LNCaP clone FGC (cell line): ENCODE measurements at places on chromosomes 2 and 18.

DNA sequence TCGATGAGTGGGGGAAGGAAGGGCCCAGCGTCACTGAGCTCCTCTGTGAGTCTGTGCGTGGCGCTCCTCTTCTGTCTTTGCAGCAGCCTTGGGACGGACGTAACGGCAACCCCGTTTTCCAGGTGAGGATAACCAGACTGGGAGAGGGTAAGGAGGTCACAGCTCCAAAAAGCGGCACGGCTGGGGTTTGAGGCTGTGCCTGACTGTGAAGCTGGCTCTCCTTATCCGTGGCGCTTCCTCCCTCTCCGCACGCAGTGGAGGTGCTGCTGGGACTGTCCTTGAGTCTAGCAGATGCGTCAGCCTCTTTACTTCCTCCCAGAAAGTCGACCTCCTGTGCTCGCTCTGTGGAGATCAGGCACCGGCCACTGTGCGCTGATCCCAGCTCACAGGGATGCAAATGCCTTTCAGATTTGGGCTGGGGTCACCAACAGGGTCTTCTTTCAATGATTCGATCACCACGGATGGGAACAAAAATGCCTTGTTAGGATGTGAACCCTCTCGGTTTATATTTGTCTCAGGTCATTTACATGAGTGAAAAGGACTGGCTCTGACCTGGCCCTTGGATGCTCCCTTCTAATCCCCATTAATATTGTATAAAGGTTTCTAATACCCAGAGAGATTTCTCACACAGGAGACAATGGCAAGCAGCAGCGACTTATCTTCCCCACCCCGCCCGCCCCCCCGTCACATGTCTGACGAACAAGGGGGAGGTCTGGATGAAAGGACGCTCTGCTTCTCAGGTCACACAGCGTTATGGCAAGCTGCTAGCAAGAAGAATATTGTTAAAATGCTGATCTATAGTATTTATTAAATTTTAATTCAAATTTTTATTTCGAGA lies 30.1 kb upstream of the E2F6 start:
- no peak for DNase-seq

GRCh38 chr18:78542204-78542603 lies 437.4 kb upstream of the SALL3 start:
- peak; percentile 63 for DNase-seq

- DNase-seq: peak; percentile 11
Measured at GRCh38 chr2:18518116-18519111, 42.0 kb downstream of the RDH14 start.

- DNase-seq: no peak
Measured at GRCh38 chr18:57827646-57828045, 24.5 kb upstream of the ATP8B1 start.

GRCh38 chr2:169736902-169737301 lies 3.3 kb downstream of the KLHL23 start:
- DNase-seq: no peak

DNA sequence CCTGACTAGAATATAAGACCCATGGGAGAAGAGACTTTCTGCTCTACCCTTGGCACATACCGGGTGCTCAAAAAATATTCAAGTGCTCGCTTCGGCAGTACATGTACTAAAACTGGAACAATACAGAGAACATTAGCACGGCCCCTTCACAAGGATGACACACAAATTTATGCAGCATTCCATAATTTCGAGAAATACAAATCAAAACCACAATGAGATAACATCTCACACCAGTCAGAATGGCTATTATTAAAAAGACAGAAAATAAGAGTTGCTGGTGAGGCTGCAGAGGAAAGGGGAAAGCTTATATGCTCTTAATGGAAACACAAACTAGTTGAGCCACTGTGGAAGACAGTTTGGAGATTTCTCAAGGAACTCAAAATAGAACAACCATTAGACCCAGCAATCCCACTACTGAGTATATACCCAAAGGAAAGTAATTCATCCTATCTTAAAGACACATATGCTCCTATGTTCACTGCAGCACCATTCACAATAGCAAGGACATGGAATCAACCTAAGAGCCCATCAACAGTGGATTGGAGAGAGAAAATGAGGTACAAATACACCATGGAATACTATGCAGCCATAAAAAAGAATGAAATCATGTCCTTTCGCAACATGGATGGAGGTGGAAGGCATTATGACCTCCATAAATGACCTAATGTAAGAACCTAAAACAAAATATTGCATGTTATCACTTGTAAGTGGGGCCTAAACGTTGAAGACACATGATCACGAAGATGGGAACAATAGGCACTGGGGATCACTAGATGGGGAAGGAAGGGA lies 71.6 kb upstream of the CYP1B1 start:
- DNase-seq: no peak

GRCh38 chr18:57428221-57429150 lies 6.7 kb upstream of the ONECUT2 start:
- DNase-seq: no peak

GRCh38 chr2:181828122-181828705 lies 63.3 kb upstream of the ITPRID2 start:
- DNase-seq: no peak

DNA sequence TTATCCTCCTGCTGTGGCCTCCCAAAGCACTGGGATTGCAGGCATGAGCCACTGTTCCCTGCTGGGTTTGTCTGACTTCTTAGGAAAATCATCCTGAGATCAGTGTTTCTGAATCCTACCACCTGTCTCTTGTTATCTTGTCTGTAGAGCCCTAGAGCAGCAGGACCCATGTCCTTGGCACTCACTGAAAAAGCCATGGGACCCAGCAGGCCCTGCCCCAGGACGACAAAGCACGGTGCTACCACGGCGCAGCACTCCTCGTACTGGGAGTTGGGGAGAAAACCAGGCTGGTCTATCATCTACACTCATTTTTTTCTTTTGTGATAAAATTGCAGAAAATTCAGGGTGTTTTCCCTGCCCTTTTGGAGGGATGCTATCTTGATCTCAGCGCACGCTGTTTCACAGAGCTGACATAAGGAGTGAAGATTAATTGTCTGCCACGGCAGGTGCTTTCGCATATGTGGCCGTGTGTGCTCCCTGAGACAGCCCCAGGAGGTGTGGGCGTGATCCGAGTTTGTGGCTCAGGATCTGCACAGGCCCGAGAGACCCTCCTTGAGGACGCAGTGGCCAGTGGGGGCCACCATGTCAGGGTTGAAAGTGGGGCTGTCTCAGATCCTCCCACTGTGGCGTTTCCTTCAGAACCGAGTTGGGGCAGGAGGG lies 179.1 kb downstream of the LDLRAD4 start:
- DNase-seq: no peak

DNA sequence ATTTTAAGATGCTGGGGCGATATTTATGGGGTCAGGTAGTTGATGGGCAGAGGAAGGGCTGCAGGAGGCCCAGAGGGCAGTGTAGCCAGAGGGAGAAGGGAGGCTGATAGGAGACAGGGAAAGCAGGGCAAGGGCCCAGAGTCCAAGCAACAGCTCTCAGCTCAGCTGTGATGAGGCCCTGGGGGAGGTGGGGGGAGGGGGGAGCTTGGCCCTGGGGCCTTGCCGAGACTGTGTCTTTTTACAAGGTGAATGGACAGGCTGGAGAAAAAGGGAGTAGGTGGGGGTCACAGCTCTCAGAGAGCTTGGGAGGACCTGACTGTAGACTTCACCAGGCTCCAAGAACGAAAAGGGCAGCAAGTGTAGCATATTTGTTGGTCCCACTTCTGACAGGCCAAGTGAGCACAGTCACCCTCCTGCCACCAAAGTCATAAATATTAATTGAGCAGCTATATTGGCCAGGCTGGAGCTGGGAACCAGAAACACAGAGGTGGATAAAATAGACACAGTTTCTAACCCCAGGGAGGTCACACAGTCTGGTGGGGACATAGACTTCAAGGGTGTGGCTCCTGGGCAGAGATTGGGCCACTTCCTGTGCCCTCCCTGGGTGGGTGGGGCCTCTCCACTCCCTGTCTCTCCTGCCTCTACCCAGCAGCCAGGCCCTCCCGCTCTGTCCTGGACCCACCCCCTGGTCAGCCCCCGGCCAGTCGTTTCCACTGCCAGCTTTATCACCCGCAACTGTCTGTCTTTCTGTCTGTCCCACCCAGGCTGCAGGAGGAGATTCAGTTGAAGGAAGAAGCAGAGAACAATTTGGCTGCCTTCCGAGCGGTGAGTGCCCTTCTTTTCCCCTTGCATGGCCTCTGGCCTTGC lies 1.4 kb downstream of the DES start:
- DNase-seq: no peak

- no peak for DNase-seq
Measured at GRCh38 chr2:239008004-239008403, 160.1 kb downstream of the TWIST2 start.

DNA sequence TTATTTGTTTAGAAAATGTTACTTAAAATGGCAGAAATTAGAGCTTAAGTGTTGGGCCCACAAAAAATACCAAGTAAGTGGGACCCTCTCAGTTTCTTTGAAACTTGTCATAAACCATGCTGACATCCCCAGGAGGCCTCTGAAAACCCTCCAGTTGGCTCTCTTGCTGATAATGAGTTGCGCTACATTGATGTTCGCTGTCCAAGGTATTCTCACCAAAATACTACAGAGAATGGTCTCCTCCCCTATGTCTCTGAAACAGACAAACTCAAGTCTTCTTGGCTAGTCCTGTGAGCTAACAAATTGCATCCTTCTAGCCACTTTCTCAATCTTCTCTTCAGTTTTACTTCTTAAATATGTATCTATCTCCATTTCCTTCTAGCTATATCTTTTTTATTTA lies 669.4 kb downstream of the IRS1 start:
- DNase-seq: no peak

DNA sequence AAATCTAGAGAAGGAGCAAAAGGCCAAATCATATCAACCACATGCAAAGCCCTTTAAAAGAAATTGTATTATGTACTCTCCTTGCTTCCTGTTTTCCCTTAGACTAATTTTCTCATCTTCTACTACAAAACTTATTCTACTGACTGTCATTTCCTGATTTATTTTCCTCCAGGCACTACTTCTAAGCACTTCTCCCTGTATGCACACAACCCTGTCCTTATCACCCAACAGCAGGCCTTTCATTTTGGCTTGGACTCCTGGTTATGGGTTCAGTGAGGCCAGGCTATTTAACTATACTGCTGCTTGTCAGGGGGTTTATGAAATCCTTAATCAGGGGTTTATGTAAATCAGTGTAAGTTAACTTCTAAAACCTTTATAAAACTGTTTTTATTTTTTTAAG lies 205.1 kb upstream of the FAM98A start:
- no peak for DNase-seq

DNA sequence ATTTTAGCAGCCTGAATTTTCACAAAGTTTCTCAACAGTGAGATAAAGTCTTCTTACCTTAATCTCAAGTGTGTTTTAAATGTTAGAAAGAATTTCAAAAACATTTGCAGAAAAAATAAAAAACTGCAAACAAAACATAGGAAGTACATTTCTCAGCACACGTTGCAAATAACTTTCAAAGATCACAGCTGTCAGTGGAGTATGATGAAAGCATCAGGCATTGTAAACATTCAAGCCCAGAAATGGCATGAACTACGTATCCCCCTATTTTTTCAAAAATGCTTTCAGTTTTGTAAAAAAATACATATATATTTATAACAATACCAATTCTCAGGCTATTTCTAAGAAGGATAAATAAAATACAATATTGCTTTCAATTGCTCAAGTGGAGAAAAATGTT lies 320.6 kb upstream of the TFPI start:
- no peak for DNase-seq

DNA sequence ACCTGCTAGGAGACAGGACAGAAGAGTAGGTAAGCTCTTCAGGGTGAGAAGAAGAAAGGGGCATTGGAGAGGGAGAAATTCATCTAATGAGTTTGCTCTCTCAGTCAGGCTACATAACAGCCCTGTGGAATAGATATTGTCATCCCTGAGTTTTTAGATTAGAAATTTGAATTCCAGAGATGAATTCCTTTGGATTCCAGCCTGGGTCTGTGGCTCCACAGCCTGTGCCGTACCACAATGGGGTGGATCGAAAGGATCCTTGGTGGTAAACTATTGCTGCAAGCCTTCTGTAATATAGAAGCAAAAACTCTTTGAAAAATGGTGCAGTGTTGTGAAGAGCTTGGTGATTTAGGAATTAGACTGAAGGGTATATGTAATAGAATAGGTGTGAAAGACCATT lies 21.0 kb downstream of the MYO1B start:
- DNase-seq: no peak

GRCh38 chr18:38575648-38576047 lies 1010.0 kb upstream of the CELF4 start:
- no peak for DNase-seq

- DNase-seq: no peak
Measured at GRCh38 chr18:58067601-58068000, 23.6 kb downstream of the NEDD4L start.

GRCh38 chr2:241728627-241729026 lies 5.8 kb upstream of the D2HGDH start:
- no peak for DNase-seq

DNA sequence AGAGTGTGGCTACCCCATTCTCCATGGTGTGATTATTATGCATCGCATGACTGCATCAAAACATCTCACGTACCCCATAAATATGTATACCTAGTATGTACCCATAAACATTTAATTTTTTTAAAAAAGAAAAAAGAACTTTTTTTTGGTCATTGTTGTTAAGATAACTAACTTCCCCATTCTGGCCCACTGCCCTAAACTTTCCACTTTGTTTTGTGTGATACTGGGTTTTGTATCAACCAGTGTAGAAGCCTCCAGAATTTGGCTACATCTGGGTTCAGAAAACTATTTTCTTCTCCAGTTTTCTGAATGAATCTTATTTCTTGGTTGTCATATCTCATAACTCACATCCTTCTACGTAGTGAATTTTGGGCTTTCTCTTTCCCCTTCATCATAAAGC lies 62.3 kb upstream of the NABP1 start:
- no peak for DNase-seq

- DNase-seq: no peak
Measured at GRCh38 chr2:240922245-240922981, 16.3 kb downstream of the CROCC2 start.

DNA sequence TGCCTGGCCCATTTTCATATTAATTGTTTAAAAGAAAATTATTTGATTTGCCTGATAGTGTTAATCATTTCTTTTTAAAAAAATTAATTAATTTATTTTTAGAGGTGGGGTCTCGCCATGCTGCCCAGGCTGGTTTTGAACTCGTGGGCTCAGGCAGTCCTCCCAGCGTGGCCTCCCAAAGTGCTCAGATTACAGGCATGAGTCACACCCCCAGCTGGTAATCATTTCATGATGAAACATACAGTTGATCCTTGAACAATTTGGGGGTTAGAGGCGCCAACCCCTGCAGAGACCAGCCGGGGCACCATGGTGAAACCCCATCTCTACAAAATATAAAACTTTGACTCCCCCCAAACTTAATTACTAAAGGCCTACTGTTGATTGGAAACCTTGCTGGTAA lies 7.9 kb downstream of the GPN1 start:
- DNase-seq: no peak
